ENCODE measurements at places on chromosomes 4 and X.

DNA sequence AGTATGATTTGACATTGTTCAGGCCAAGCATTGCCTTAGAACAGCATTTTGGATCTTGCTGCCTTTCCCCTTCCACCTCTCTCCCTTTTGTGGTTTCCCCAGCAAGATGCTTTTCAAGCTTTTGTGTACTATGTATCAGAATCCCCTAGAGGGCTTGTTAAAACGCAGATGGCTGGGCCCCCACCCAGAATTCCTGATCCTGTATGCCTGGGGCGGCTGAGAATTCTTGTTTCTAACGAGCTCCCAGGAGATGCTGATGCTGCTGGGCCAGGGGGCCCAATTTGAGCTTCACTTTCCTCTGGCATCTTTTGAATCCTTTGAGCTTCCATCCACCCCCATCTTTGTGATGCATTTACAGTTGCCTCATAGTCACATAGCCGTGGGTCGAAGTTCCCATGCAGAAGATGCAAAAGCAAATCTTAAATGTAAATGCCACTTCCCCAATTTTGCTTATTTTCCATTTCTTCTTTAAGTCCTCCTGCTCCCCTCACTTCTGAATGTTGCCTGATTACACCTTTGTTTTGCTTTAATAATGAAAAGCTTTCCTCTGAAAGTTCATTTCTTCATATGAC lies 18.5 kb downstream of the HCCS start:
- no peak for DNase-seq

DNA sequence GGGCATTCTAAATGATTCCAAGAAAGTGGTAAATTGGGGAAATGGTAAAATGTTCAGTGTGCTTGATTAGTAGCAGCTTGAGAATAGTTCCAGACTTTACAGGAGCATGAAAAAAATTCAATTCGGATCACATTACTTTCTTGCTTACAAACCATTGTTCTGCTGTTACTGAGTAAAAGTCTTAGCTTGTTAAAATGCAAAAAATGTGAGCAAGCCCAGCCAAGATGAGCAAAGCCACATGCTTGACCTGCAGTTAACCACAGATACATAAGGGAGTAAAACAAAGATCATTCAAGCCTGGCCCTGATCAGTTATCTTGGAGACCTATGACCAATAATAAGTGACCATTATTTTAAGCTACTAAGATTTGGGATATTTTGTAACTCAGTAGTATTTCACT lies 562.9 kb upstream of the MAGEB2 start:
- no peak for DNase-seq

DNA sequence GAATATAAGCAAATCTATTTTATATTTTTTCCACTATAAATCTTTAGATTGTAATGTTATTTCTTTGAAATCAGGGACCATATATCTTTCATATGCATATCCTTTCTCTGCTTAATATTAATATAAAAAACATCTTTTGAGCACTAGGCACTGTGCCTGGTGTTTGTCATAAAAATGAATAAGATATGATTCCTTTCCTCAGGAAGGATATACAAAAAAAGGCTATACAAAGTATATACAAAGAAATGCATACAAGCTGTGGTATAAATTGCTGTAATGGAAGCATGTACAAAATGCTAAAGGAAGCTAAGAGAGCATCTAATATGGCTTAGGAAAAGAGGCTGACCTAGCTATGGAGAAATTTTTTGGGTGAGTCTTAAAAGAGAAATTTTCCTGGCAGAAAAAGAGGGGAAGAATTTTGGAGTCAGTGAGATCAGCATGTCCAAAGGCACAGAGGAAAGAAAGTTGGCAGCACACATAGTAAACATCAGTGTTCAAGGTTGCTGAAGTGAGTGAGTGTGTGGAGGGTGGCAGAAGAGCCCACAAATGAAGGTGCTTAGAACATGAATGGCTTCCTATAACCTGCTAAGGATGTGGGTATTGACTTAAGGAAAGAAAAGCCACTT lies 500.0 kb downstream of the SPRY1 start:
- no peak for DNase-seq

DNA sequence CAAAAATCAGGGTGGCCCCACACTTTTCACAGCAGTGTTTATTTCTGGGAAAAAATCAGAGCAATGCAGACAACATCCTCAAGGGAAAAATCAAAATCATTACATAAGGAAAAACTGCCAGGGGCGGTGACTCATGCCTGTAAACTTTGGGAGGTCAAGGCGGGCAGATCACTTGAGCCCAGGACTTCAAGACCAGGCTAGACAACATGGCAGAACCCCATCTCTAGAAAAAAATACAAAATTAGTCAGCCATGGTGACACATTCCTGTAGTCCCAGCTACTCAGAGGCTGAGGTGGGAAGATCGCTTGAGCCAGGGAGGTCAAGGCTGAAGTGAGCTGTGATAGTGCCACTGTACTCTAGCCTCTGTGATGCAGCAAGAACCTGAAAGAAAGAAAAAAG lies 102.8 kb downstream of the NAF1 start:
- DNase-seq = no peak

- no peak for DNase-seq
These were observed 133.2 kb upstream of the VEGFC start for GRCh38 chr4:176925962-176926361.

GRCh38 chrX:102659790-102660757 lies 8.8 kb downstream of the GPRASP1 start:
- DNase-seq = peak; percentile 74

DNA sequence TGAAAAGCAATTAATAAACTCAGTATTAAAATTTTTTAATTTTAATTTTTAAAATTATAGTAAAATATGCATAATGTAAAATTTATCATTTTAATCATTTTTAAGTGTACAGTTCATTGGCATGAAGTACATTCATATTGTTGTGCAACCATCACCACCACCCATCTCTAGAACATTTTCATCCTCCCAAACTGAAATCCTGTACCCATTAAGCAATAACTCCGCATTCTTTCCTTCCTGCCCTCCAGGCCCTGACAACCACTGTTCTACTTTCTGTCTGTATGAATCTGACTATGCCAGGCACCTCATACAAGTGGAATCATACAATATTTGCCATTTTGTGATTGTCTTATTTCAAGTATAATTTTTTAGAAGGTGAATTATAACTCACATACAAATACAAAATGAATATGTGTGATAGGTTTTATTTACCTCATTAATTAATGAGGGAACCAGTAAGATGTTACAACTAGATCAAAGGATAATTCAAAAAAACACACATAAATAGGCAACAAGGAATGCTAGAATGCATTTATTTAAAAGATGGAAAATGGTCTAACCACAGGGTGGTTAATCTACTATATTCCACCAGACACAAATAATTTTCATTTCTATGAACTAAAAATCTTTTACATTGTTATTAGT lies 13.1 kb upstream of the AFF1 start:
- DNase-seq = no peak

DNA sequence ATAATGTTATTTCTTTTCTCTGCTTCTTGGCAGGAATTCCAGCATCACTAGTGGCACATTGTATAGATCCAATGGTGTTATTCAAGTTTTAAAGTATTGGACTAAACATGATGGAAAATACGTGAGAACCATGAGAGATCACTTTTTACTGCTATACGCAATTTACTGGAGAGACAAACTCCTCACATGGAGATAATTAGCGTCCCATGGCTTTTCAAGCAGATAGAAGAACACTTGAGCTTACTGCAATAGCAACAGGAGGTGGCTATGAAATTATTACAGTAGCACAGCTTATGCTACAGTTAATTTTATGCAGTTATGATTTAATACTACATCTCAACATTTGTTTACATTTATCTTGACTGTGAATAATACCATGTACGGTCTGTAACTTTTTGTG lies 11.9 kb upstream of the TMEM185A start:
- no peak for DNase-seq

- no peak for DNase-seq
These were observed 39.5 kb upstream of the ZNF330 start for GRCh38 chr4:141180991-141181761.

DNA sequence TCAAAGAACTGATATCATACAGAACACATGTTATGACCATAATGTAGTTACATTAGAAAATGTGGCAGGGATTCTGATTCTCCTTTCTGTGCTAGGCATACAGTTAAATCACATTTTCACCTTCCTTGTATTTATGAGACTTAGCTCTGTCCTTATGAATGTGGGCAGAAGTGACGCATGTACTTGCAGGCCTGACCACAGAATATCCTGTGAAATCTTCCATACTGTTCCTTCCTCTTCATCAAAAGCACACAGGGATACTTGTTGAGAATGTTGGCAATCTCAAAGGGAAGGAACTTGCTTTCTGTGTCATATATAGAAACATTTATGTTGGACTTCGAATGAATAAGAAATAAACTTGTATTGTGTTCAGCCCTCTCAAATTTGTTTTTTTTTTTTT lies 17.2 kb upstream of the MYOZ2 start:
- DNase-seq = no peak

DNA sequence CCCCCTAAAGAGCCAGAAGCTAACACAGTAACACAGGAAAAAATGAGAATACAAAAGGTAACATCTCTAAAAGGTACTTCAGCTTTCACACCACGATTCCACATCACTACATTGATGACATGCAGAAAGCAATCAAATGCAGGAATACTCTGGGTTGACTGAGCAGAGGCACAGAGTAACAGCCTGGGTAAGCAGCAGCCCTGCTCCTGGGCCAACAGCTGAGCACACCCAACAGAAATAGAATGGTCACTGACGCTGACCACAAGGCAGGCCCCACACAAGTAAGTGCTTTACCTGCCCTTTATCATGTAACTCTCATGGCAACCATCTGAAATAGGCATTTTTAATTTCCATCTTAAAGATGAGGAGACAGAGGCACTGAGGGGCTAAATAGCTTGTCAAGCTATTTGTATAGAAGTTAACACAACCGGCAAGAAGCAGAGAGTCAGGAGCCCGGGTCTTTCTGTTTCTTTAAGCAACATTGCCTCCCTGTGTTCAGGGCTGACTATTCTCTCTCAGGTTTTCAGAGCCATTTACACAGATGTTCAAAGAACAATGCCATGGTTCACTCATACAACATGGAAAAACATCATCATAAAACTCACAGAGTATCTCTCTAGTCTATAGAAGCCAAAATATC lies 168.9 kb downstream of the ZNF674 start:
- peak; percentile 24 for DNase-seq

DNA sequence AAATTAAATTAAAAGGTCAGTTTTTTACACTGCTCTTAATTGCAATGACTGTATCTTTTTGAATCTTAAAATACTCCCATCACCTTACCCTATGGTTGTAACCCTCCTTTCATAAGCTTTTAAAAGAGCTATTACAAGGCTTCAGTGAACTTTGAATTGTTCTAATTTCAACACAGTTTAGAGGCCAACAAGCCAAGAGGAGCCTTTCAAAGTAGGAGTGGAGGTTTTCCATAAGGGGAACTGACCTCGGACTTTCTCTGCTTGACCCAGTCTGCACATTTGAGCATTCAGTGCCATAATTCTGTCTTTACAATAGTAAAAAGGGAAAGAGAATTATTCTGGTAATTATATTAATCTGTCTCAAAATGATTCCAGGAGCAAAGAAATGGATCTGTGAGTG lies 98.9 kb downstream of the PARM1 start:
- DNase-seq = no peak

DNA sequence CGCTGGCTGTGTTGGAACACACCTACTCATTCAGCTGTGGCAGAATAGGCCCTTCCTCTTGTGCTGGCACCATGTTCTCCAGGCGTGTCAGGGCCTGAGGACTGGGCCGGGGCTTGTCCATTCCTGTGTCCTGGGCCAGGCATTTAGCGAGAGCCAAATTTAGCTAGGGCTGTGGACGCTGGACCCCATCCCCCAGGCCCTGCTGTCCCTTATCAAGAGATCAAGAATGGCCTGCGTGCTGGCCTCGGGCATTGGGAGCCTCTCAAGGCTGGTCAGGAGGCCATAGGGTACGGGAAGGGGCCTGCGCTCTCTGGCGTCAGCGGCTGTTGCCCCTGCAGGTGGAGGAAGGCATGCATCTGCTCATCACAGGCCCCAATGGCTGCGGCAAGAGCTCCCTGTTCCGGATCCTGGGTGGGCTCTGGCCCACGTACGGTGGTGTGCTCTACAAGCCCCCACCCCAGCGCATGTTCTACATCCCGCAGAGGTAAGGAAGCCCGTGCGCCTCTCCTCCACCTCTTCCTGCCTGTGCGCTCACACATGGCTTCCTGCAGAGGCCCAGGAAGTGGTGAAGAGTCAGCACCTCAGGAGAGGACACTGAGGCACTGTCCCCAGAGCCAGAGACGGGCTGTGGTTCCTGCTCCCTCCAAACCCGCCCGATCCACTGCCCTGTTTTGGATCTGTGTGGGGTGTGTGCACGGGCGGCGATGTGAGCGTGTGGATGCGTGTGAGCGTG lies 15.3 kb downstream of the ABCD1 start:
- no peak for DNase-seq

- DNase-seq = no peak
These were observed 5.7 kb upstream of the ZNF330 start for GRCh38 chr4:141215030-141215429.

GRCh38 chr4:34676400-34676799 lies 1567.9 kb downstream of the ARAP2 start:
- DNase-seq = no peak

DNA sequence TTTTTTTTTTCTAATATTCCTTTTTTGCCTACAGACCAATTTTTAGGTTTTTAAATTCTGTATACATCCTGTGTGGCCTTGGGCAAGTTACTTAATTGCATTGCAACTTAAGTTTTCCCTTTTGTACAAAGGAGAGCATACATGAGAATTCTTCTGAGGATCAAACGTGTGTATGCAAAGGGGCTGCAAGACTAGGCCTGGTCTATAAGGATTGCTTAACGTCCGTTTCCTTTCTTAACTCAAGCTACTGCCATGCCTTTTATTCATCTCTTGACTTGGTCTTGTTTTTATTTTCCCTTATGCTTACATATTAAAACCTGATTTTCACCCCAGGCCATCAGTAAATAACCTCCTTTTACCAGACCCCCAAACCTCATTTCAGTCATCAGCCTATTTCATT lies 13.6 kb downstream of the RBPJ start:
- DNase-seq = no peak

DNA sequence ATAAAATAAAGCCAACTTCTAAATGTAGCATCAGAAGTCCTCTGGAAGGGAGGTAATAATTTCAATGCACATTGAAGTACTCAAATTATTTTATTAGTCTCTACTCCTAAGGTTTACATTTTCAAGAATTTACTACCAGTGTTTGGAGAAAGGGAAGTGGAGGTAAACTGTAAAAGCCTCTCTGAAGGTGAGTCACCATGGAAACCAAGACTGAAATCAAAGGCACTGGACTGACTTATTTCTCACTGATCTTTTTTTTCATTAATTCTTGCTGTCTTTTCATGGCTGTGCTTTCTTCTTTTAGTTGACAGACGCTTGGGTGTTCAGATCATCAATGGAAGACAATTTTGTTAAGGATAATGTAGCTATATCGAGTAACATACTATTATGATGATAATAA lies 9.7 kb downstream of the SLC39A8 start:
- DNase-seq = no peak

GRCh38 chr4:31548823-31549222 lies 828.7 kb downstream of the PCDH7 start:
- DNase-seq = no peak

DNA sequence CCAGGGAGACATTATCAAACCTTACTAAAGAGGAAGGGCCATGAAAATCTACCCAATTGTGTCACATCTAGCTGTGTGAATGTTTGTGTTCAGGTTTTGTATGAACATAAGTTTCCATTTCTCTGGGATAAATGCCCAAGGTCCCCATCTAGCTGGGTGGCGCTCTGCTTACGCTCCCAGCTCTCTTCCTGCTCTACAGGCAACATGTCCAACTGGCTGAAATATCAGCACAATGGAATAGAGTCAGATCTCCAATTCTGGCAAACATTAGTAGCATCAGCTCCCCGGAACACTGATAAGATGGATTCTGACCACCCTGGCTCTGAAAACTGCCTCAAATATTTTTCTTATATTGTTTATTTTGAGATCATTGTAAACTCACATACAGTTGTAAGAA lies 74.8 kb downstream of the IRF2 start:
- no peak for DNase-seq
